Cardiac septum (tissue), 1 donor: ENCODE measurements at places on chromosomes 1 and 21. TPM values are rescaled to one million over a fixed set of nuclear protein-coding genes. Genes with fewer than 3 reads are reported as not detected.

EFCAB14 gene
- total RNA-seq, result 53.7 TPM

PLK3 gene
- total RNA-seq, result 8.4 TPM

CFAP45 gene
- total RNA-seq, result 0.32 TPM

ASCL5 gene
- not detected for total RNA-seq

TMPRSS3 gene
- not detected for total RNA-seq

C1orf105 gene
- total RNA-seq, result 6.5 TPM

PLD5 gene
- 0.24 TPM for total RNA-seq

EFNA3 gene
- total RNA-seq, result 1.2 TPM

FCRL4 gene
- total RNA-seq, result not detected

SAMD13 gene
- 0.78 TPM for total RNA-seq

SLC6A9 gene
- total RNA-seq, result 1.8 TPM

VAV3 gene
- total RNA-seq, result 1.9 TPM

SH3BGR gene
- 209 TPM for total RNA-seq

DNA sequence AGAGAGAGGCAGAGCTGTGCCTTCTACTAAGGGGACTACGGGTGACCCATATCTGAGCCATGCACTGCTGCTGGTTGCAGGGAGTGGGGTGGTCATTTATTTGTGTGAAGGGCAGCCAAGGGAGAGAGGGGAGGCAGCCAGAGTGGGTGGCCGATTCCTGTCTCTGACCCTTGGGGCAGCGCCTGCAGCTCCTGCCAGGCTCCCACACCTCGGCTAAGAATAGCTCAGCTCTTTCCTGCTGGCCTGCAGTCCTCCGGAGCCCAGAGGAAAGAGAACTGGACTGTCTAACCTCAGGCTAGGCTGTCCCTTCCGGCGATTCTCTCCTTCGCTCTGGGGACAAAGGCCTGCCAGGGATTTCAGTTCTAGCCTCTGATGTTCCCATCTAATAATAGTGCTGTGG lies 11.6 kb upstream of the CD34 start:
- DNase-seq, result peak; percentile 87

GRCh38 chr1:8560611-8561544 lies 243.0 kb downstream of the SLC45A1 start:
- DNase-seq, result no peak

GRCh38 chr21:24424776-24425175 lies 1182.5 kb downstream of the MRPL39 start:
- no peak for DNase-seq

- DNase-seq, result no peak
These were observed 265.5 kb downstream of the PTPRC start for GRCh38 chr1:198904321-198904720.

GRCh38 chr1:154411525-154411924 lies 6.4 kb downstream of the IL6R start:
- no peak for DNase-seq

GRCh38 chr1:1290238-1290731 lies 10.0 kb downstream of the SCNN1D start:
- no peak for DNase-seq

DNA sequence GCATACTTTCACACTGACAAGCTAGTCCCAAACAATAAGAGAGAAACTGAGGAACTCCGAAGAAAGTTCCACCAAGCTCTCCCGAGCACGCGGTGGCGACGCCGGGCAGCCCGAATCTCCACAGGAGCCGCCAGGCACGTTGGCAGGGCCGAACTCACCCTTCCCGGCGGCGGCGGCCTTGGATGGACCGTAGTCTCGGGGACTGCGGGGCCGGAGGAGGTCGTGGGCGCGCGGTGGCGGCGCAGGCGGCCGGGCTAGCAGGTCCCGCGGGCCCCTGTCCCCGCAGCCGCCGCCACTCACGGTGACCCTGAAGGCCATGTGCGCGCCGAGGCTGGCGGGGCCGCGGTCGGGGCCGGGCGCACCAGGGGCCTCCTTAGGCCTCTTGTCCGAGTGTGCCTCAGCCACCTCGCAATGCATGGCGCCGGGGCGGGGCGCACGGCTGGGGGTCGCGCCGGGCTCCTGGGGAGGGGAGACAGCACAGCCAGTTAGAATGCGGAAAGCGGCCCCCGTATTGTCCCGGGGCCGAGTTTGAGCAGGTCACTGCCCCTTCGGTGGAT lies 1.2 kb downstream of the GLIS1 start:
- no peak for DNase-seq

GRCh38 chr1:157284451-157284850 lies 146.3 kb upstream of the ETV3 start:
- DNase-seq, result no peak

GRCh38 chr1:234918961-234919761 lies 209.5 kb downstream of the TOMM20 start:
- peak; percentile 78 for DNase-seq

- DNase-seq, result no peak
These were observed 75.5 kb upstream of the PDC start for GRCh38 chr1:186536273-186536890.

- no peak for DNase-seq
These were observed 34.2 kb downstream of the CHD5 start for GRCh38 chr1:6145864-6146410.

DNA sequence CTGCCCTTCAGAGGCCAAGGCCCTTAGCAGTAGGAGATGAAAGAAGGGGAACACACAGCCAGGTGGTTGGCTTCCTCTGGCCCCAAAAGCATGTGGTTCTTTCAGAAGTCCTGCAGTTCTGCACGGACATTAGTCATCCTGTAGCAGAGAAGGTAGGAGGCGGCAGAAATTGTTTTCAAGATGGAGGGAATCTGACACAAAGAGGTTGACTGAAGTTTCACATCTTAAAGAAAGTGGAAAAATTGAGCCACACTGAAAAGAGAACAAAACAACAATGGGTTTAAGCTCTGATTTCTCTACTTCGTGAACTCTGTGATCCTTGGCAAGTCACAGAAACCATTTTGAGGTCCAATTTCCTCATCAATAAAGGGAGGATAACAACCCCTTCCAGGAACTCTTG lies 125.3 kb upstream of the DNAH14 start:
- no peak for DNase-seq

DNA sequence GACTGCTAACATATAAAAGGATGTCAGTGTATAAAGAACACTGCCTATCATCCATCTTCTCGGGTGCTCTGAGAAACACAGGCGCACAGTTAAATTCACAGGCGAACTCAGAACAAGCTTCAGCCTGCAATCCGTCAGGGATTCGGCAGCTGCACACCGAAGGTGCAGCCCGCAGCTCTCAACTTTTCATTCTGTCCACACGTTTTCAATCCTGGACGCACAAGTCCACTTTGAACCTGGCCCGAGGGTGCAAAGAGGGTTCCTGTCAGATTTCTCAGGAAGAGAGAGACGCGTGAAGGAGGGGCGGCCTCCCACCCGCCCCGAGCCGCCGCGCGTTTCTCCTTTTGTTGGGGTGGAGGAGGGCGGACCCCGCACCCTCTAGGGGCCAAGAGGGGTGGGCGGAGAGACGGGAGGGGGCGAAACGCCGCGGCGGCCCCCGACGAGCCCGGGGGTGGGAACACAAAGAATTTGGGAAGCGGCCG lies 724 bp downstream of the DOCK7 start:
- peak; percentile 76 for DNase-seq

DNA sequence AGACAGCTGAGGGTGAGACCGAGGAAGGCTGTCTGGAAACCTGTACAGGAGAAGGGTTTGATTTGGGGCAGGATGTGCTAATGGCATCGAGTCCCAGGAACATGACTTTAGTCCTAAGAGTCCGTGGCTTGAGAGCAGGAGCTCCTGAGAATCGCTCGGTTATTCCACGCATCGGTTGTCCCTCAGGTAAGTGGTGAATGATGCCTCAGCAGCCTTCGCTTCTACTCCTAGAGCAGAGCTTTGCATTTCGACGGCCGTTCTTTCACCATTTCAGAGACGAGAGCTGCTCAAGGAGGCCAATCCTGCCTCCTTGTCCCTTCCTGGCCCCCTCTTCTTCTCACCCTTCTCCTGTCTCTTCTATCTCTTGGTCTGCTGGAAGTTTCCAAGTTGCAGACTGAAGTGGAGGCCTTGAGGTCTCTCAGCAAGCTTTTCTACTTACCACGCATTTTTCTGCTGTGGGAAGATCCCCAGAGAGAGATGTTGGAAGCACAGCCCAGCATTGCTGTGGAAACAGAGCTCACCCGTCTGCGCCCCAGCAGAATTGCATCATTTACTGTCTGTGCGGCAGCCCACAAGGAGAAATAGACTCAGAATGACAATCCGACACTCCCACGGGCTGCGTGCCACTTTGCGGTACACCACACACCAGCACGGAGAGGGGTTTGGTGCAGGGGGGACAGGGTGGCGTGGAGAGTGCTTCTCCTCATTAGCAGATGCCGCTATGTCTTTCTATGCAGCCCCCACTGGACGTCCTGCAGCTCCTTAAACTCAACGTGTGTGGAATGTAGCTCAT lies 270.7 kb upstream of the C1orf174 start:
- DNase-seq, result peak; percentile 67

DNA sequence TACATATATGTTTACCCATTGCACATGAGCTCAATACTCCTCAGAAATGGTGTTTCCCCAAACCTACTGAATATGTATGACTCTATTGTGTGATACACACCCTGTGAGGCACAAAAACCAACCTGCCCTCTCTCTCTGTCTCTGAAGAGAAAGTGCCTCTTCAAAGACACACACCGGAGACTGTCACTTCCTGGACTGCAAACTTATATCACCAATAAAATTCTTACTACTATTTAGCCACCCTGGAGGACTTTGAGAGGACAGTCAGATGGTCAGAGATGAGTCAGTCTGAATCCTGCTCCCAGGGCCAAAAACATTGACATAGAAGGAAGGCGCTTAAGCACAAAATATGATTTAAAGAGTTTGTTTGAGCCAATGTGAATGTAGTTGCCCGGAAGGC lies 110.4 kb downstream of the PPIAL4G start:
- DNase-seq, result no peak

GRCh38 chr1:163046071-163046470 lies 23.1 kb upstream of the RGS4 start:
- no peak for DNase-seq

GRCh38 chr1:151130987-151131586 lies 15.3 kb downstream of the SEMA6C start:
- DNase-seq, result no peak

DNA sequence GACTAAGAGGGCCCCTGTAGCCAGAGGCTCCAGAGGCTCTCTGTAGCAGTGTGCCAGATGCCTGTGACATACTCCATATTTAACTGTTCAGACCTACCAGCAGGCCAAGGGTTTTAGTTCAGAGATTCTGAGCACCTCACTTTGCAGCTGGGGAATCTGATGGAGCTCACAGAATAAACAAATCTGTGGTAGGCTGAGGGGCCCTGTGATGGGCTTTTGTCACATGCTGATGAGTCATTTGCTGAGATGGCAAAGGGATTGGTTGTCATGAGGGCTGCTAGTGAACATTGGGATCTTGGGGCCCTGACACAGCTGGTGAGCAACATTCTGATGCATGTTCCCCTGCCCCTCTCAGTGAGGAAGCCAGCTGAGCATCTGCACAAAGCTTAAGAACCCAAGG lies 482.2 kb downstream of the CAMTA1 start:
- no peak for DNase-seq

GRCh38 chr1:38724160-38725131 lies 135.1 kb downstream of the RRAGC start:
- no peak for DNase-seq

- DNase-seq, result peak; percentile 68
These were observed 1.0 kb upstream of the FOXO6 start for GRCh38 chr1:41360074-41360785.

DNA sequence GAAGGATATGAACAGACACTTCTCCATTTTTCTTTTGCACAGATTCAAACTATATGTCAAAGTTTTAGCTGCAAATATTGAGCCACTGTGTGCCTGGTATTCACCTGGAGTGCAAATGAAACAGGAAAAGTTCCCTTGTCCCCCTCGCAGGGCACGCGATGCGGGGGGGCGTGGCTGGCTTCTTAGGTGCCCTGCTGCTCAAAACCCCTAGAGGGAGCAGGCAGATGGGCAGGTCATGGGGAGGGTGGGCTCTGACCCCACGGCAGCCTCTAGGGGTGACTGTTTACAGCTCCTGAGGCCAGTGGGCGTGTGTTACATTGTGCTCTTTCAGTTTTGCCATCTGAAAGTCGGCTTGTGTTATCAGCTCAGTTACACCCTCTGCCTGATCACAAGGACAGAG lies 931.2 kb upstream of the B3GALT2 start:
- DNase-seq, result peak; percentile 44

GRCh38 chr1:87188640-87189039 lies 140.0 kb upstream of the LMO4 start:
- no peak for DNase-seq

GRCh38 chr1:198681252-198681651 lies 42.4 kb downstream of the PTPRC start:
- DNase-seq, result no peak

DNA sequence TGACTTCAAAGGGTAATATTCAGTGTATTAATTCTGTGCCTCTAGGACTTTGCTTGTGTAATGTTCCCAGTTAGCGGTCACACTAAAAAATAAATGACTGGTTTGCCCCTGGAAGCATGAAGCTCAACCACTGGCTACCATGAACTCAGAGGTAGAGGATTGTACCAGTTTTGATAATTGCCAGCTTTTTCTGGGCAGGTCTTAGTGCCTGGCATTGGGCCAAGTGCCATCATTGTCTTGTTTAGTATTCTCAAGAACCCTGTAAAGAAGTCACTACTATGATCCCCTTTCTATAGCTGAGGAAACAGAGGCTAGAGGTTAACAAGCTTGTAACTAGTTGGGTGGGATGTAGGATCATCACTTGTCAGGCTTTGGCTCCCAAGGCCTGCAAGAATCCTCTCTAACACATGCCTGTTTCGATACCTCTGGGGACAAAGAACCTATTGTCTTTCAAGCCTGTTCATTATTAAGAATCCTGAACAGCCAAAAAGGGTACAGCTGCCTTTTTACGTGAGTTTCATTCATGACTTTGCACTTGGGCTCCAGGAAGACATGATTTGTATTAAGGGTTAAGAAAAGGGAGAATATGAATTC lies 121.9 kb upstream of the JUN start:
- DNase-seq, result no peak

GRCh38 chr1:41412748-41413147 lies 51.5 kb downstream of the FOXO6 start:
- DNase-seq, result no peak

DNA sequence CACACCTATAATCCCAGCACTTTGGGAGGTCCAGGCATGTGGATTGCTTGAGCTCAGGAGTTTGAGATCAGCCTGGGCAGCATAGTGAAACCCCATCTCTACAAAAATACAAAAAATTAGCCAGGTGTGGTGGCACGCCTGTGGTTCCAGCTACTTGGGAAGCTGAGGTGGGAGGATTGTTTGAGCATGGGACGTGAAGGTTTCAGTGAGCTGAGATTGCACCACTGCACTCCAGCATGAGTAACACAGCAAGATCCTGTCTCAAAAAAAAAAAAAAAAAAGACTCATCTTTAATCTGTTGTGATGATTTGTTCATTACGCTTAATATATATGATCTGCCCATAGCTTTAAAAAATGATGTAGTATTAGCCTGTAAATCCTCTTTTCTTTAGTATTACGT lies 44.0 kb downstream of the OR10J1 start:
- DNase-seq, result no peak

- no peak for DNase-seq
These were observed 7.2 kb downstream of the HLCS start for GRCh38 chr21:36959020-36959835.
